Forelimb muscle (tissue), 1 donor: ENCODE measurements at places on chromosomes 16 and 17. TPM values are rescaled to one million over a fixed set of nuclear protein-coding genes. Genes with fewer than 3 reads are reported as not detected.

Gene SOST
- not detected for polyA plus RNA-seq

Gene ZNF385C
- 6.7 TPM for polyA plus RNA-seq

Gene TNFRSF13B
- polyA plus RNA-seq, result 0.13 TPM

Gene SEZ6
- 0.34 TPM for polyA plus RNA-seq

Gene KRT39
- 7.2 TPM for polyA plus RNA-seq

Gene HCRT
- not detected for polyA plus RNA-seq

Gene PMFBP1
- polyA plus RNA-seq, result 1.5 TPM

Gene RPL26
- 3,446 TPM for polyA plus RNA-seq

Gene CORO6
- 96.8 TPM for polyA plus RNA-seq

Gene PYDC1
- polyA plus RNA-seq, result 2.1 TPM

Gene OR1F1
- not detected for polyA plus RNA-seq

Gene RRN3
- polyA plus RNA-seq, result 31.4 TPM

Gene CDC27
- polyA plus RNA-seq, result 49.6 TPM

Gene CD300LG
- polyA plus RNA-seq, result 2.1 TPM

Gene RAB37
- 0.90 TPM for polyA plus RNA-seq

Gene SDR42E1
- polyA plus RNA-seq, result 0.44 TPM

Gene SLFN12
- polyA plus RNA-seq, result 6.7 TPM
